Activated CD4-positive, alpha-beta T cell treated with anti-CD3 and anti-CD28 coated beads for 36 hours (primary cell): ENCODE measurements at places on chromosomes 4 and X.

- no peak for DNase-seq
These were observed 110.3 kb downstream of the HMX1 start for GRCh38 chr4:8761167-8761823.

GRCh38 chrX:16196829-16197228 lies 29.5 kb downstream of the MAGEB17 start:
- DNase-seq: no peak

- DNase-seq: no peak
These were observed 26.7 kb upstream of the GTPBP6 start for GRCh38 chrX:345020-345925.

DNA sequence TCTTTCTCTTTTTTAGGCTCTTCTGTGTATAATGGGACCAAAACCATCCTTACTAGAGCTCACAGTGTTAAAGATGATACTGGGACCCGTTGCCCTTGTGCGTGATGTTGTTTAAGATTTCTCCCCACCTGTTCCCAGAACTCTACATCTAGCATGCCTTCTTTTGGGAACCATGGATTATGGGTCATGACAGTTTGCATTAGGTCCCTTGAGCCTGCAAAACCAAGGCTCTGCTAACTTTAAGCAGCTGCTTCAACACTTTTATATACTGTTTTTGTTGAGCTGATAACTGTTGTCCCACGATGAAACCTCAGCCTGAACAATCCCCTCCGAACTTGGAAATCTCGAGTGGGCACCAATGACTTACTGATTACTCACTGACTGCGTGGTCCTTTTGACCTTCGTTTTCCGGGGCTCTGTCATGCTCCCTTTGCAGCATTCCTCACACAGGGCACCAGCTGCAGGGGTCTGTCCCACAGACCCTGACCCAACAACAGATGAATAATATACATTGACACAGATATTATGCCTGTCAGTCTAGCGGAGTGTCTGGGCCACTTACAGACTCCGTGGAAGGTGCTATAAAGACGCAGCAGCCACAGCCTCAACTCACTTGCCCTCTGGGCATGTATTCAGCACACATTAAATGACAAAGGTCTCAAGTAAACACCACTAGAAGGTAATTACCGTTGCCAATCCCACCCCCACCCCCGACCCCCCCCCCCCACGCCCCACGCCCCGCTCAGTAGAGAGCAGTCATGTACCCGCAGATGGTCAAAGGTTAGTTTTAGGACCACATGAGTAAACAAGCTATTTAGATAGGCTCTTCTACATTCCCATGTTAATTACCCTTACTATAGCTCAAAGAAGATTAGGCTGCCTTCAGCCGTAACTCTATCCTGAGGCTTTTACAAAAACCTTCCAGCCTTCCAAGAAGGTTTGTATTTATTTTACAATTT lies 162.0 kb upstream of the WDFY3 start:
- no peak for DNase-seq

GRCh38 chr4:159014859-159015258 lies 88.0 kb upstream of the RAPGEF2 start:
- no peak for DNase-seq

GRCh38 chrX:131779306-131779705 lies 235.4 kb downstream of the OR13H1 start:
- no peak for DNase-seq

DNA sequence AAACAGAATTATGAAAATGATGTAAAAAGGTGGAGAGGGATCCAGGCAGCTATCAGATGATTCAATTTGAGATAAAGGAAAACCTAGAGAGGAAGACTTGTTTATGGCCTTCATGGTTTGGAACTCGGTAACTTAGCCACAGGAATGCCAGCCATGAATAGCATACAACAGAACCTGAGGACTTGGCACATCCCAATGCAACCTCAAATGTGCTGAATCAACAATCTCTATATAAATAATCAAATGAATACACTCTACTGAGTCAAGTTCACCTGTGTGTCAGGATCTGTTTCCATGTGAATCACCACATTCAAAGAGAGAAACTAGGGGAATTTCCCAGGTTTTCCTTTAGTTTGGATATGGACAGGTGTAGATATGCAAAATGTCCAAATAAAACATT lies 86.9 kb downstream of the MBNL3 start:
- DNase-seq: no peak

GRCh38 chrX:106649523-106650428 lies 38.0 kb downstream of the RADX start:
- DNase-seq: no peak

DNA sequence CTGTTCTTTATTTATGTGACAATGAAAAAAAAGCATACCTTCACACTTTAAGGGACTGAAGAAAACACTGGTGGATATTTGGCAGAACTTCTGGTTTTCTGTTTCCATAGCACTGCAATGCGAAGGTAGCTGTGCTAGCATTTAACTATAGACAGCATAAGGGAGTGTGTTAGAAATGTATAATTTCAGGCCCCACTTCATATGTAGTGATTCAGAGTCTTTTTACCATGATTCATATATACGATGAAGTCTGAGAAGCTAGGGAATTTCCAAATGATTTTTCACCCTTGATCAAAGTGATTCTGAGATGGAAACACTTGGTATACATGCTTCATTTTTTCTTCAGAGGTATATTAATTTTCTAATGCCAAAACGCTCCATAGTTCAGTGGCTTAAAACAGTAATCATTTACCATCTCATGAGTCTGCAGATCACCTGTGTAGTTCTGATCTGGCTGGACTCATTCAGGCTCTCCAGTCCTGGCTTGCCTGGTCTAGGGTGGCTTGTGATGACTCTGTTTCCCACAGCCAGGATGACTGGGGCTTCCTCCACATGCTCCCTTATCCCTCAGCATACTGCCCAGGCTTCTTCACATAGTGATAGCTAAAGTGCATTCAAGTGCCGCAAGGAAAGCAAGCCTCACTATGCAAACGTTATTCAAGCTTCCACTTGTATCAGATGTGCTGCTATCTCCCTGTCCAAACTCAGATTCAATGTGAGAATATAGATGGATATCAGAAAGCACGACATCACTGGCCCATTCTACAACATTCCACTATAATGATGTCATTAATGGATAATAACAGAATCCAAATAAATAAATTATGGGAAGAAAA lies 790.1 kb downstream of the TECRL start:
- no peak for DNase-seq

- DNase-seq: no peak
These were observed 194.0 kb upstream of the BOD1L1 start for GRCh38 chr4:13821522-13821921.

DNA sequence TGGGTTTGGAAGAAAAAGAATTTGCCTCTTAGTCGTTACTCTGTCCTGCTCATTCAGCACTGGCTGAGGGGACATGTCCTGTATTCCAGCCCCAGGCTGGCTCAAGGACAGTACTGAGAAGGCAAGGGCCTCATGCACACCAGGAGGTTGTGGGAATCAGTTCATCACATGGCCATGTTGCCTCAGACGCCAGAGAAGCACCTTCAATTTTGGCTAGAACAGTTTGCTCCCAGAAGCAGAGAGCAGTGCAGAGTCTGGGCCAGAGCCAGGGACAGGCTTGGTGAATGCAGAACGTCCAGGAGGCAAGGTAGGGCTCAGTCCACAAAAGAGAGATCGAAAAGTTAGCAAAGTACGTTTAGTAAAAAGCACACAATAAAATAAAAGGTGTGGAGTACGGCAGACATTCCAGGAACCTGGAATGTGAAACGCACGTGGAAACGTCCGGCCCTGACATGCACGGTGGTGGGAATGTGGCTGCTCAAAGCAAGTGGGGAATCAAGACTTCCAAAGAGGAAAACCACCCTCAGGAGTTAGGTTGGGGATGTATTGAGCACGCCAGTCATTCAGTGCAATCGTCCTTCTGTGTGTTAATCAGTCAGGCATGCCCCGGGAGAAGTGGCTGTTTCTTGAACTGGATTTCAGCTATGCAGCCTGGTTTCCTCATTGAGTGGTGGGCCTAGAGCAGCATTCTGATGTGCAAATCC lies 1.2 kb upstream of the SLC2A9 start:
- DNase-seq: no peak

DNA sequence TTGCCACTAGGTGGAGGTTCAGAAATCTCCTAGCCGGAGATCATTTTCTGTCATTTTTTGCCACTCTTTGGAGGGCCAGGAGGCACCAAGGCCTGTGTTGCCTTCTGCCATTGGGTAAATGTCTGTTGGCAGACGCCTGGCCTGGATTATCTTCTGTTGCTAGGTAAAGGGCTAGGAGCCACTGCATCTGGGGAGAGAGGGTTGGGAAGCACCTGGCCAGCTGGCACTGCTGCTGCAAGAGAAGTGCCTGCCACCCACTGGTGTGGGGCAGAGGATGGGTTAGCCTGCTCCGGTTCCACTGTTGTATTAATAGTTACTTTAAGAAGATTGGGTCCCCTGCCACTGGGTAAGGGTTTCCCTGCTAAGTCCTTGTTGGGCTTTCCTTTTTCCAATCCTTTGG lies 58.1 kb downstream of the AWAT2 start:
- no peak for DNase-seq

DNA sequence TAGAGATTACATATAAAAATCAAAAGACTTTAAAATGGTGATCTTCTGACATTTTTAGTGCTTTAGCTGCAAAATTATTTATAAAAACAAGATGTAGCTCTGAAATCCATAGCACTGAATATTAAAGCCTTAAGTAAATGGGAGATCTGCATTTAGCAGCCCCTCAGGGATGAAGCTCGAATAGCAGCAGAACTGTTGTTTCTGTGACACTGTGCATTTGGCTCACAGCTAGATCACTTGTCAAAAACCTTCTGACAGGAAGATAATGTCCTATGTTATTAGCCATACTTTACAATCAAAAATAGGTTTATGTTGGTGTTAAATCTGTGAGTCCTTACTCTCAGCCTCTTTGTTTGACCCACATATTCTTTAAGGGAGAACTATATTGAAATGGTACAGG lies 14.1 kb upstream of the PYURF start:
- no peak for DNase-seq
